DMS79 treated with DMSO at 0.1 percent for 48 hours (cell line): ENCODE measurements at places on chromosomes 3 and 15.
A peak's percentile ranks its signal among the peaks of the same experiment; 100 is the strongest.

GRCh38 chr15:47639042-47639441 lies 78.3 kb upstream of the SEMA6D start:
- no peak for DNase-seq

DNA sequence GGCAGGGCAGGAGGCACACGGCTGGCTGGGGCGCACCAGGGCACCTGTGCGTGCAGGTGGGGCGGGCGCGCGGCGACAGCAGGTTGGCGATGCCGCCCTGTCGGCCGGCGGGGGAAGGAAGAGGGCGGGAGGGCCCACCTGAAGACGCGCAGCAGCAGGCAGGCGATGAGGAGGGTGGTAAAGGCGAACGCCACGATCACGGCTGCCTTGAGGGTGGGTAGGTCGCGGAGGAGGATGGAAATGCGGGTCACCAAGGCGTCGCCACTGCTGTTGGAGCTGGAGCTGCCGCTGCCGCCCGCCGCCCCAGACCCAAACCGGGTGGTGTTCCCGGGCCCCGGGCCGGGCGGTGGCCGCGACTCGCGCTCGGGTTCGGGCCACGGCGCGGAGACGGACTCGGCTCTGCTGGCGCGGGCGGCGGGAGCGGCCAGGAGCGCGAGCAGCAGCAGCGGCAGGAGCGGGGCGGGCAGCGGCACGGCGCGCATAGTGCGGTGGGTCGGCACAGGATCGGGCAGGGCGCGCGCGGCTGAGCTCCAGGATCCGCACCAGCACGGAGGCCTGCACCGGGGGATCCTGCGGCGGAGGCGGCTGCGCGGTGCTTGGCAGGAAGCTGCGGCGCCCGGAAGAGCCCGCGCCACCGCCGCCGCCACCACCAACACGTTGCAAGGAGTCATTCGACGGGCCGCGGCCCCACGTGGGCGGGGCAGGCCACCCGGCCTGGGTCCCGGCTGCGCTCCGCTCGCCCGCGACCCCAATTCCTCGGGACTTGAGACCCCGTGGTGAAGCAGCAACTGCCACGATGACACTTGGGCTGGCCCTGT lies at the start of gene FAM174B:
Gene FAM174B (minus strand): TSS at position 598 of the 818 bp plus-strand sequence.
- DNase-seq = peak; percentile 15

DNA sequence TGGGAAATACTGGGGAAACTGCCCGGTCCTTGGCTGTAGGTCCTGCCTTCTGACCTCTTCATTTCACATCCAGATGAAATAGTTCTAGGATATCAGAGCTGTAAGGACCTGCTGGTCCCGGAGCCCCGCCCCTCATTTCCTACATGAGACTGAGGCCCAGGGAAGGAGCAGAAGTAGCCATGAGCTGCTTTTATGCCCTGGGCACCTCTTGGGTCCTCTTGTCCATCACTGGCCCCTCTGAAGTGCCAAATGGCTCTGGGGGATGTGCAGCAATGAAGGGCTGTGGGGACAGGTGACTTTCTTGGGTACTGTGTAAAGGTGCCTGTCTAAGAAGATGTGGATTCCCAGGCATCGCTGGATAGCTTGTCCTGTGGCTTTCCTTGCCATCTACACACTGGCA lies 40.3 kb upstream of the ESYT3 start:
- DNase-seq = no peak

- DNase-seq = no peak
Observed at GRCh38 chr3:105431200-105431599, 64.5 kb downstream of the ALCAM start.

GRCh38 chr3:150771600-150771999 lies 8.6 kb upstream of the SIAH2 start:
- no peak for DNase-seq

DNA sequence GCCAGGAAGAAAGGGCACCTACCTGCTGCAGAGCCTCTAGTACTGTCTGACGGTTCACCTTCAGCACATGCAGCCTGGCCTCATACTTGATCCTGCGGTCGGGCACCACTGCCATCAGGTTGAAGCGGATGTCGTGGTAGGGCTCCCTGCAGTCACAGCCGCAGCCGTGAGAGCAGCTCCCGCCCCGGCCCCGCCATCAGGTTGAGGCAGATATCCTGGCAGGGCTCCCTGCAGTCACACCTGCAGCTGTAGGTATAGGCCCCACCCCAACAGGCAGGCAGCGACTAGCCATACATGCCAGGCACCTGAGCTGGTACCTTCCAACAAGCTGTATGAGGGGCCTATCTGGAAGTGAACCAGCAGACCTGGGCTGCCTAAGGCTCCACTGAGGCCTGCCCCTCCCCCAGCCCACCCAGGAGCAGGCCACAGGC lies 38.7 kb downstream of the SEMA3G start:
- DNase-seq = no peak

DNA sequence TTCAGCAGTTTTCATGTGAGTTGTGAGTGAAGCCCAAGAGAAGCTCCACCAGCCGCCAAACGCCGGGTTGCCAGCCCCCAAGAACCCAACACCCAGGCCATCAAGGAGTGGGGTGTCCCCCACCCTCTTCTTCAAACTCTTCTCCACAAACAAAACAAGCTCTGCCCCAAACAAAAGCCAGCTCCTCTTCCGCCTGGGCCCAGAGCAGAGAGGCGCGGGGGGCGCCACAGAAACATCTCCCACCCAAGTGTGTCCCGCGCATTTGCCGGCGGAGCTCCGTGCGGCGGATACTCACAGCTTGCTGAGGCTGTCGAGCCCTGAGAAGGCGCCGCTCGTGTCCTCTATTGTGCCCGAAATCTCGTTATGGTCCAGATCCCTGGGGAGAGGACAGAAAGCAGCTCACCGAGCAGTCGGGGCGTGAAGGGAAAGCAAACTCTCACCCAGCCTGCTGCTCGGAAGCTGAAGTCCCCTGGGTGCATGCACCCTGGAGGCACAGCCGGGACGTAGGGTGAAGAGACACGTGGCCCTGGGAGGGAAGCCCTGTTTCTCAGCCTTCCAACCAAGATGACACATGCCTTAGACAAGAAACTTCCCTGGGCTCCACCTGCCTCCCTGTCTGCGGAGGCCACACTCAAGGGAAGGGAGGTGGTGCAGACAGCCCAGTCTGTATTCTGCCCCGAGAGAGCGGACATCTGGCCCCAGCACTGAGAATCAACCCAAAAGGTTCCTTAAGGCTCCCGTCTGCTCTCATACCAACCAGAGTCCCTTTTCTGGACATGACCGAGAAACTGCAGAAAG lies 95.7 kb downstream of the LRIG1 start:
- no peak for DNase-seq

- no peak for DNase-seq
Observed at GRCh38 chr3:39180183-39180545, 12.2 kb downstream of the XIRP1 start.

DNA sequence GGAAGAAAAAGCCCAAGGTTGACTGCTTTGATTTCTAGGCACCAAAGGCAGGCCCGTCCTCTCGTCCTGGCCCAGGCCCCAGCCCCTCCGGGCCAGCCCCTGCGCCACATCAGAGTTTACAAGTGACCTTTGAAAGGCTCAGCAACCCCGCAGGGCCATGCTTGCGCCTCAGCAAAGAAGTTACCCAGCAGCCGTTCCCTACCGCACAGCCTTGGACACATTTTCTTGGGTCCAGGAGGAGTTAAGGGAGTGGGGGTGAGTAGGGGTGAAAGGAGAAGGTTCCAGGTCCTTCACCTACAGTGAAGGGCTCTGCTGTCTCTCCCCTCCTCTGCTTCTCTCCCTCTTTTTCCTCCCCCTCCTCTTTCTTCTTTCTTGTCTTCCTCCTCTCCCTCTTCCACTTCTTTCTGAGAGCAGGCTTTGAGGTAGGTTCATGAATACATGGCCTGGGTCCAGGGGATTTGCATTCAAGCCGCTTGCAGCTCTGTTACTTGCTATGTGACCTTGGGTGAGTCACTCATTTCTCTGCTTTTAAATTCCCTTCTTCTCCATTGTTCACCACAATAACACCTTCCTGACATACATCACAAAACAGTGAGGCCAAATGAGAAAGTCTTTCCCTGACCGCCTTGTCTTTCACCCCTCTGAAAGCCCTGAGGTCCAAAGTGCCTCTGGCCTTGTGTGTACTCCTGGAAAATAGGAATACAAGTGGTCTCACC lies 223.3 kb upstream of the TPRG1 start:
- peak; percentile 72 for DNase-seq

DNA sequence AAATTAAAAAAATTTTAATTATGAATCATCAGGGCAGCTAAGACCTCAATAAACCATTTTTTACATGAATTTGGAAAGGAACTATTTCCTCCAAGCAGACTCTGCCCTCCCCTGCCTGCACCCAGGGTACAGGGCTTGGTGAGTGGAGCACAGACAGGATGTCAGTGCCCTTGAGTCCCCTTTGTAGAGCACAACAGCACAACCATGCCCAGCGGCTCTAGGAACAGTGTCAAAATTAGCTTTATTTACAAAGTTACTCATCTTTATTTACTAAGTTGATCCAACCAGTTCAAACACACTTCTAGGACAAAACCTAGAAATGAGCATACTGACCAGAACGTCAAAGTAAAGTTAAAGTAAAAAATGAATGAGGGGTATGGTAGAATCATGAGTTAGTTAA lies 90.6 kb upstream of the TSC22D2 start:
- DNase-seq = no peak

DNA sequence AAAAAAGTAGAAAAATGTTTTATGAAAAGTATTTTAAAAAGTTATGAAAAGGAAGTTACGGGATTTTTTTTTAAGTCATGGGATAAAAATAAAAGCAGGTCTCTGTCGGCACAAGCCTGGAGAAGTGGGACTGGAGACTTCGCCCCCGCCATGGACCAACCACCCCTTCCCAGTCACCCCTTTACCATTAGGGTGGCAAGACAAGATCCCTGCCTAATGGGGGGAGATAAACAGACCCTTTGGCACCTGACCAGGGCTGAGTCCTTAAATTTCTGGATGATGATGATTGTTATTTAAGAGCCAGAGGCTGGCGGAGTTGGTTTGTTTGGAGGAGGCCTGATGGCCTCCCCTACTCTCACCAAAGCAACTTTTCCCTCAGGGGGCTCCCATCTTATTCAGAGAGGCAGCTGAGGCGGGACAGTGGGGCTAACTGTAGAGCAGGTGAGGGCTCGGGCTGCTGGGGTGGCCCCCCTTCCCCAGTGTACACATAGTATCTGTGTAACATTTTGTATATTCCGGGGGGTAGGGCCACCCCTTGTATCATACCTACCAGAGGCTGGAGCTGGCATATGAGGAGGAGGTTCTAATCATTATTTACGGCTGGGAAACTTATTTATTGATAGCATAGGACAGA lies 74.0 kb downstream of the ADAMTS7 start:
- DNase-seq = no peak

GRCh38 chr3:79162653-79163052 lies 605.1 kb downstream of the ROBO1 start:
- no peak for DNase-seq

- no peak for DNase-seq
Observed at GRCh38 chr3:187310226-187310625, 18.7 kb upstream of the MASP1 start.

GRCh38 chr3:160012108-160012507 lies 23.5 kb downstream of the IL12A start:
- no peak for DNase-seq

DNA sequence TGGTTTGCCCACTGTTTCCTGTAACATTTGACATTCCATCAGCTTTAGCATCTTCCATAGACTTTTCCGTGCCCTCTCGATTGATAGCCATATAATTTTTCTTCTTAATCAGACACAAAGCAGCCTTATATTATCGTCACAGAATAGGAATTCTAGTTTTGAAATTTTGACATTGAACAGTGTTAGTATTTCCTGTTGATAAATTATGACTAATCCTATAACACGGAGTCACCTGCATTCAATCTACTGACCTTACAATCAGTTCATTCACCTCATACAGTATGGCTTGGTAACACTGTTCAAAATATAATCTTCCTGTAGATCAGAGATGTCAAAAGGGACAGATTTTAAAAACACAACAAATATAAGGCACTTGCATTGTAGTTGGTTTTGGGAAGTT lies 423.7 kb downstream of the C3orf38 start:
- no peak for DNase-seq

GRCh38 chr15:85496551-85497171 lies 116.3 kb downstream of the AKAP13 start:
- no peak for DNase-seq

DNA sequence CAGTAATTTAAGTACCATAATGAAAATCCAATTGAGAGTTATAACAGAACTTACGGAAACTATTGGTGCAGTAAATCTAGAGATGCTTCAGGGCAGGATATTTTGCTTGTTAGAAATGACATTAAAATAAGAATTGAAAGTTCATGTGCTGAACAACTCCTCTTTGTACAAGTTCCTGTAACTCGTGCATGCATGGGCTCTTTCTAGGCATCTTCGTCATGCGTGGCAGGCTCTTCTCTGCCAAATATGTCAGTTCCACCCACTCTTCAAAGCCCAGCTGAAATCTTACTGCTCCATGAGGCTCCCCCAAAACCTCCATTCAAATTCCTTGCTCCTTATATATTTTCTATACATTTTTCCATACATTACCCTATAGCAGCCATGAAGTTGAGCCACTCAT lies 48.7 kb downstream of the FBN1 start:
- DNase-seq = no peak

GRCh38 chr3:127670229-127670559 lies 2.6 kb upstream of the ABTB1 start:
- DNase-seq = no peak

DNA sequence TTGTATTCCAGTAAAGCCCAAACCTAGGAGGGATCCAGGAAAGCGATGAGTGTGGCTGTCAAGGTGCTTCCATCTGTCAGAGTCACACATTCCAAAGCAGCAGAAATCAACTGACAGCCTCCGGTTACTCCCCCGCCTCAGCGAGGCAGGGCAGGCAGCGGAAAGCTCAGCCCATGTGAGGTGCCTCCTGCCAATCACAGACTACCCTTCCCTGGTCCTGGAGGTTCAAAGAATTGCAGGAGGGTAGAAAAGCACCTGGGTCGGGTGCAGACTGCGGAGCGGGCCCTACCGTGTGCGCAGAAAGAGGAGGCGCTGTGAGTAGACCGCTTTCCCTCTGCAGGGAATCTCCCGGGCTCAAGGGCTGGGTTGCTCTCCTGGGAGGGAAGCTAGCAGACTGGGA lies at the start of gene UPK1B:
Gene UPK1B (plus strand): TSS at position 274 of the 400 bp plus-strand sequence. CDS start 13,144 bp downstream, outside the sequence.
- DNase-seq = no peak

DNA sequence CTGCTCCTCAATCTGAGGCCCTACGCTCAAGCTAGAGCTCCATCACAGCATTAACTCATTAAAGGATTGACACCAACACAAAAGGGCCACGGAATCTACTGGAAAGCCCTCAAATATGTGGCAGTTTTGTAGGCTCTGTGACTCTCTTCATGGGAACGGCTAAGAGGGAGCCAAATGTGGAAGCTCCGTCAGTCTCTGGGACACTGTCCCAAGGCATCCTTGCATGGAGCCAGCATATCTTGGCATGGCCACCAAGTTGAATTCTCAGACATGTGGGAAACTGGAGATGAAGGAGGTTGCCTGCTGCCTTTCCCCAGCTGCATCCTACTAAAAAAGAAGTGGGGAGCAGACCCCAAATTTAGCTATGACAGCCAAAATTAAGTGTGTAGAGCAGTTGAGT lies 296.9 kb downstream of the NTRK3 start:
- DNase-seq = no peak

DNA sequence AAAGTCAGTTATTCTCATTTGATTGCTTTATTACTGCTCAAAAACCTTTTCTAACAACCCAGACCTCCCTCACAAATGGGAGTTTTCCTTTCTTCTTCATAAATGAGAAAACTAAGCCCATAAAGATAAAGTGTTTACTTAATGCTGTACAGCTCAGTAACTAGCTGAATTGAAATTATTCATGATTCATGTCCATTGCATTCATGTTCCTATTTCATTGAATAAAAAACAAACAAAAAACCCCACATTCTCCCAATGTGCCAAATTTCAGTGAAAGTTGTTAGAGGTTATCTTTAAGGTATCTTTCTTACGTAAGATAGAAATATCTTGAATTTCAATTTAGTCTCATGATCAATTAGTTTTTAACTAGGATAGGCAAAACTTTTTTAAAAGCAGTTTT lies 2.8 kb downstream of the PLSCR2 start:
- no peak for DNase-seq

- no peak for DNase-seq
Observed at GRCh38 chr15:35311615-35312014, 226.5 kb upstream of the NANOGP8 start.
